ENCODE measurements at places on chromosomes 12 and 14.

DNA sequence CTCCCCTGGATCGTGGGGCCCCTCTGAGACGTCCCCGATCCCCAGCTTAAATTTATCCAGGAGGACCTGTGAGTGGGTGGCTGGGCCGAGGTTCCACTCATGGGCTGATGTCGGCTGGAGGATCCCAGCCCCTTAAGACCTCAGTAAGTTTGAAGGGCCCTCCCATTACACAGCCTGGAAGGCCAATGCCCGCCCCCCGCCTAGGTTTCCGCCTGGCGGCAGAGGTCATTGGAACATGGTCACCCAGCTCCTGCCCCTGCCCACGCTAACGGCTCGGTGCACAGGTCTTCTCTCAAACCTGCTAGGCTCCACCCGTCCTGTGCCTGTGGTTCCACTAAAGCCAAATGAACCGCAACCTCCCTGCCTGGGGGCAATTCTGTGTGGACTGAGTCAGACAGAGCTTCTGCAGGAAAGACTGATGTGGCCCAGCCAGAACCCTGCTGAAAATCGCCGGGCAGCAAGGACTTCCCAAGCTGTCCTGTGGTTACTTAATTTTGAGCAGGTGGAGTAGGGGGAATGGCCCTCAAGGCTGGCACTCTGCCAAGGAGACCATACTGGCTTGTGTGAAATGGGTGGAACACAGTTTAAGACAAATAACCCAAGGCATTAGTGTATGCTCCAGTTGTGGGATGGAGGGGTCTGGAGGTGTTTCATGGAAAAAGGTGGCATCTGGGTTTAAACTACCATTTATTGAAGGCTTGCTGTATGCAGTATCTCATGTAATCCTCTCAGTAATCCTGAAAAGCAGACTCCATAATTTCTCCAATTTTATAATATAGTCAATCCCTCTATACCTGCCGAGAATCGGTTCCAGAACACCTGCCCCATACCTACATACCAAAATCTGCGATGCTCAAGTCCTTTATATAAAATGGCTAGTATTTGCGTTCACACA, 903 bp upstream of the NT5DC3 start:
- peak; percentile 85 for DNase-seq

- peak; percentile 63 for DNase-seq
Measured at GRCh38 chr12:76611533-76611932, 52.0 kb upstream of the OSBPL8 start.

- peak; percentile 36 for DNase-seq
Measured at GRCh38 chr12:57089271-57090245, 644 bp downstream of the NAB2 start.

- no peak for DNase-seq
Measured at GRCh38 chr12:1505576-1505975, 88.8 kb downstream of the FBXL14 start.

DNA sequence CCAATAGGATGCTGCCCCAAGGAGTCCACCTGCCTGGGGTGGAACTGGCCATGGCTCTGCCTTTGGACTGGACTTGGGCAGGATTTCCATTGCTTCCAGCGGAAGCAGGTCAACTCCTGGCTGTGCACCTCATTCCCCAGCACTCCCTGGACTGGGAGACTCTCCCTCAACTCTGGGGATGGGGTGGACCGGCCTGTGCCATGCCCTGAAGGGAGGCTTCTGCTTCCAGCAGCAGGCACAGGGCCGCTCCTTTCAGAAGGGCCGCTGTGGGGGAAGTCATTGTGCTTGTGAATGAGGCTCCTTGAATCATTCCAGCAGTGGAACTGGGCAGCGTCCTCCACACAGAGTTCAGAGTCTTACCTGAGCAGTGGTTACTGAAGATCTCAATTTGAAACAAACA, 23.0 kb downstream of the TCHP start:
- DNase-seq = no peak

GRCh38 chr12:111178181-111179081, 190.5 kb downstream of the PHETA1 start:
- DNase-seq = no peak

DNA sequence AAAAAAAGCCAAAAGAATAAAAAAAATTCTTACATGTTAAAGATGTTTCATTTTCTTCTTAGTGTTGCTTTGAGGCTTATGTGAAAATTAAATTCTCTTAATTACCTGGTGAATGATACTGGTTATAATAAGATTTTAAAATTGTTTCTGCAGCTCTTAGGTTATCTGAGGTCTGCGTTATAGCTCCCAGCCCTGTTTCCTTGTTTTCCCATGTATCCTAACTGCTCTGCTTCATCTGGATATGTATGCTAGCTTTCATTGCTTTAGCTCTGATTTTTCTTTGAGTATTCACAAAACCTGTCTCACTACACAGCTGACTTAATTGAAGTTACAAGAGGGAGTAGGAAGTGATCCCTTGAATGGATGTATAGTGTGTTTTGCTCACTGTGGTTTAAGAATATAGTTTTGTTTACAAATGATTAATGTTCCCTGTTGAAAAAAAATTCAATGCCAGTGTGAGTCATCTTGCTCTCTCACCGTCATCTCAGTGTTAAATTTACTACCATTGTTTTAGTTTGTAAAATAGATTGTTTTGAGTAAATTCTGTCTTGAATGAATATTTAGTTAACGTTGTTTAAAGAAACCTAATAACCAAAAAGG, 26.8 kb downstream of the CPSF6 start:
- DNase-seq = peak; percentile 68
